Stomach (tissue), 19 donors: ENCODE measurements at places on chromosomes 1 and 21. TPM values are rescaled to one million over a fixed set of nuclear protein-coding genes. Genes with fewer than 3 reads are reported as not detected.
A peak's percentile ranks its signal among the peaks of the same experiment; 100 is the strongest.

DNA sequence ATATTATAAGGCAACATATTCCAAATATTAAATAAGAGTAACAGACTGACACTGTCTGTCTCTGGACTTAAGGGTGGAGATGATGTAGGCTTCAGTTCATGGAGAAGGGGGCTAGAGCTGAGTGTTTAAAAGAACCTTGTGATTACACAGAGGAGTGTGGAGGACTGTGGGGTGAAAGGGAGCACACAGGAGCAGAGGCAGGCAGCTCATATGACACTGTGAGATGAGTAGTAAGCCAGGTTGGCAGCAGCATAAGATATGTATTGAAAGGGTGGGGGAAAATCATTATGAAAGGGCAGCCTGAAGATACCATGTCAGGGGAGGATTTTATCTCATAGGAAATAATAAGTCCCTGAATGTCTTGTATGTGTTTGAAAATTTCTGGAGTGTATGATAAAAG lies 104.5 kb downstream of the AK5 start:
- no peak for DNase-seq

- DNase-seq = no peak
These were observed 54.2 kb downstream of the BTBD8 start for GRCh38 chr1:92134331-92134730.

Gene FALEC
- polyA plus RNA-seq = not detected

DNA sequence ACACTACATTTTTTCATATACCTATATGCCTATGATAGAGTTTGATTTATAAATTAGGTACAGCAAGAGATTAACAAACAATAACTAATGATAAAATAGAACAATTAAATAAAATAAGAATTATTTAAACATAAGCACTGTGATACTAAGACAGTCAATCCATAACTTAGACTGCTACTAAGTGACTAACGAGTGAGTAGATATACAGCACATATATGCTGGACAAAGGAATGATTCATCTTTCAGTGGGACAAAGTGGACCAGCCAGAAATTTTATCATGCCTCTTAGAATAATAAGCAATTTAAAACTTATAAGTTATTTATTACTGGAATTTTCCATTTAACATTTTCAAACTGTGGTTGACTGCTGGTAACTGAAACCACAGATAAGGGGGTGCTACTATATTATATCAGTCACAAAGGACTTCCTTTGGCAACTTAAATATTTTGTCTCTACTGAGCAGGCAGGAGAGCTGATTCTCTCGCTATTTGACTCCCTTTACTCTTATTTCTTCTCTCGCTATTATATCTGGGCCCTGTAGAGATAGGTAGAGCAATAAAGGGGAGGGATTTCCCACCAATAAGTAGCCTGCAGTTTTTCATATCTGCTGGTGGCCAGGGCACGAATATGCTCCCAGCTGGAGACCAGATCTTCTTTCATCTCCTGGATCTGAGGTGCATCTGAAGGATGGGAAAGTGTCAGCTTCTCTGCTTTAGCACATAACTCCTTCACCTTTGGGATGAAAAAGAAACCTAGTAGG lies 10.8 kb downstream of the SPTA1 start:
- no peak for DNase-seq

DNA sequence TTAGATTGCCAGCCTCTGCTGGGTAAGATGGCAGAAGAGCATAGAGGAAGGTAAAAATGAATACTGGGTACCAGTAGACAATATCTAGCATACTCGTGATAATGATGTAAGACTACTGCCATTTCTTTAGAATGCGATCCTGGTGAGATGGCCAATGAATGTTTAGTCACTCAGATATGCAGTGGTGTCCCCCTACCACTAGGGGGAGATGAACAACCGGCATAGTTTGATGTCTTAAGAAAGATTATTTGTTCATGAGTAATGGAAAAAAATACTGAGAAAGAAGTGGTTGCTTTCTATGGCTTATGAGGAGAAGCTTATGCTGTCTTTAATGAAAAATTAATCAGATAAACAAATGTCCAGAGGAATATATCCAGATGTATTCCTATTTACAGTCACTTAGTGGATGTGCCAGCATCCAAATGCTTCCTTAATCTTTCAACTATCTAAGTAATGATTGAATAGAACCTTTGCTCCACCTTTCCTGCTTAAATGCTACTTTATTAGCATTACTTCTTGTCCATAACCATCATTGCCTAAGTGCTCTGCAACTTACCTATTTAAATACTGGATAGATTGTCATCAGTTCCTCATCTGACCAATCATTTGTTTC lies 256.6 kb downstream of the ST6GALNAC3 start:
- DNase-seq = no peak

DNA sequence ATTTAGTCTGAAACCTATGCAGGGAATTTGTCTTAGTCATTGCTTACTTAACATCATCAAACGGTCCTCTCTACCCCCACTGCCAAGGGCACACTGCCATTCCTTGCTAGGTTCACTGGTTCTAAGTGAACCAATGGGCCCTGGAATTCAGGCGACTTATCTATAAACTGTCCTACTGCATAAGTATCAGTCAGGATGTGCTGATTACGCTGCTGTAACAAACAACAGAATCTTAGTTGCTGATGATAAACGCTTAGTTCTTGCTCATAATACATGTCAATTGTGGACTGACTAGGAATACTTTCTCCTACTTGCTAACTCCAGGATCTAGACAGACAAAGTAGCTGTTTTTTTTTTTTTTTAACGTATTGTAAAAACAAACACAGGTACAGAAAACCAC lies 136.1 kb downstream of the PRDM2 start:
- DNase-seq = no peak

Gene PTP4A2
- 153 TPM for polyA plus RNA-seq

- peak; percentile 32 for DNase-seq
These were observed 189.0 kb upstream of the NFIA start for GRCh38 chr1:60893136-60893930.

DNA sequence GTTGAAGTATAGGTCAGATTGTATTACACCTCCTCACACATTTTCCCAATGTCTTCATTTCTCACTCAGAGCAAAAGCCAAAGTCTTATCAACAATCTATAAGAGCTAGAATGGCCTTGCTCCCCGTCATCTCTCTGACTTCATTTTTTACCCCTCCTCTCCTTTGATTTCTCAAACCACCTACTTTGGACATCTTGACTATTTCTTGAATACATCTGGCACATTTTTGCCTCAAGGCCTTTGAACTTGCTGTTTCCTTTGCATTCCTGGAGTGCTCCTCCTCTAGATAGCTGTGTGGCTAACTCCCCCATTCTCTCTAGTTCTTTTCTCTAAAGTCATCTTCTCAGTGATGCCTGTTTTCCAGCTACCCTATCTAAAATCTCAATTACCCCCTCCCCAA lies 7.2 kb upstream of the XCL2 start:
- no peak for DNase-seq

DNA sequence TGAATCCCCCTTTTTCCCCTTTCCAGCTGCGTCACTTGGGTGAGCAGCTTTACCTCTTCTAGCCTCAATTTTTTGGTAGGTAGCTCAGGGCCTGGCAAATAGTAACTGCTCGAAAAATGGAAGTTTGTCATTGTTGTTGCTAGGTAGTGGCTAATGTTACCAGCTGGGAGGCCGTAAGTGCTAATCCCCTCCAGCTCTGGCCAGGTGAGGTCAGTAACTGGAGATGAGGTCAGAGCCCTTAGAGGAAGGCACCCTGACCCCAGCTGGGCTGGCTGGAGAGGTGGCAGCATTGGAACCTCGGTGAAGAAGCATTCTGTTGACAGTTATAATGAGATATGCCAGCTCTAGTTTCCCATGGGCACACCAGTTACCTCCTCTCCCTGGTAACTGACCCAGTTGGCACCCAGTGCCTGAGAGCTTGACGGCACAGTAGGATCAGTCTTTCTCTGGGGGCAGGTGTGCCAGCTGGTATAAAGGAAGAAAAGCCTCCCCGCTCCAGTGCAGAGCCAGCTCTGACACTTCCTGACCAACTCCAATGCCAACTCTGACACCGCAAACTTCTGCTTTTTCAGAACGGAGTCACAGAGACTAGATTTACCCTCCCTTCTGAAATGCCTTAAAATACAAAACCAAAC lies 35.0 kb upstream of the SLC2A1 start:
- DNase-seq = no peak

Gene ODF2L
- polyA plus RNA-seq = 7.2 TPM

Gene FCRL2
- 1.8 TPM for polyA plus RNA-seq

Gene IL19
- not detected for polyA plus RNA-seq

DNA sequence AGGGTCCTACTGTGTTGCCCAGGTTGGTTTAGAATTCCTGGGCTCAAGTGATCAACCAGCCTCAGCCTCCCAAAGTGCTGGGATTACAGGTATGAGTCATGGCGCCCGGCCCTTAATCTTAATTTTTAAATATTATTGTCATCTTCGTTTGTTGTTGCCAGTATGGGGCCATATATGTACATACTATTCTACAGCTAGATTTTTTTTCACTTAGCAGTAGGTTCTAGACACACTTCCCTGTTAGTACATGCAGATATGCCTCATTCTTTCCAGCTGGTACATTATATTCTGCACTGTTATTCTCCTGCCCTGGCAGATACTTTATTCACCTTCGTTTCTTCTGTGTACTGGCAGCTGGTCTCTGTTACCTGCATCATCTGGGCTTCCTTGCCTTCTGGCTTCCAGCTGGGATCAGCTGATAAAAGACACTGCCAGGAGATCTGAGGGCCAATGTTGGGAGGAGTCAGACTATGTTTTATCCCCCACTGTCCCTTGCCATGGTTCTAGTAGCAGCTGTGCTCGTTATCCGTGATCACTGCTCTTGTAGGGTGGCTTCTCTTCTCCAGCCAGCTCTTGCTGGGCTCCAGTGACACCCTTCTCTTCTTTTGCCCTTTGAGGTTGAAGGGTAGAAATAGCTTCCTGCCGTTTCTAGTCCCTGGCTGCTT lies 24.7 kb downstream of the ST3GAL3 start:
- peak; percentile 5 for DNase-seq

DNA sequence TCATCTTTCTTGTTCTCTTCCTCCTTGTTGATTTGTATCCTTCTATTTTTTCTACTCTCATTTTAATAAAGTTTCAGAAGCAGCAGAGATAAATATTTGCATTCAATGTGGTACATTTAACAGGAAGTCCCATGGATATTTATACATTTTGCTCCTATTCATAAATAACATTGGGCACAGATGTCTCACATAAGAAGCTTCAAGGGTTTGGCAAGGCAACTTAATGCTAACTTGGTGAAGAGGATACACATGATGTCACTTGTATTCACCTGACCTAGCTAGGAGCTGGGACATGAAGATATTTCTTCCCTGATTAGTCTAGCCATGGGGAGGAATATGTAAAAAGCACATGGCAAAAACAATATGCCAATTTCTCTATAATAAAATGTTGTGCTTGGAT lies 65.1 kb upstream of the DUSP10 start:
- no peak for DNase-seq

DNA sequence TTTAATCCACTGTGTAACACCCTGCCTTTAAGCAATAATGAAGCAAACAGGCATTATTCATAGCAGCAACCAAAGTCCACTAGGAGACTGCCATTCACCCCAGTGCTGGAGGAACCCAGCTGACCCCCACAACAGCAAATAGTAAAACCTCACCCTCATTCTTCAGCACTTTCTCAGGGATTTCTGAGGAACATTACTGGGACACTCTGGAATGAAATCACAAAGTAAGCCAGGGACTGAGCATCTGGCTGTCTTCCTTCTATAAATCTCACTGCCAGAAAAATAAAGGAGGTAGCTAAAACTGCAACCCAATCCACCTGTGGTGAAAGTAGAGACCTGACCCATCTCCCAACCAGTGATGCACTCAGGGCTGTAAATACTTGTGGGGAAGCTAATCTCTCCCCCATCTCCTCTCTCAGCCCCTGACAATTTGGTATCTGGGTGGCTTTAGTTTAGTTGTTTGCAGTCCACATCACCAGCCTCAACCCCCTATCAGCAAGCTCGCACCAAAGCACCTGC lies 47.1 kb downstream of the COL6A1 start:
- DNase-seq = no peak

GRCh38 chr1:114208714-114209113 lies 55.0 kb upstream of the SYT6 start:
- DNase-seq = no peak

Gene OR2T5
- not detected for polyA plus RNA-seq

DNA sequence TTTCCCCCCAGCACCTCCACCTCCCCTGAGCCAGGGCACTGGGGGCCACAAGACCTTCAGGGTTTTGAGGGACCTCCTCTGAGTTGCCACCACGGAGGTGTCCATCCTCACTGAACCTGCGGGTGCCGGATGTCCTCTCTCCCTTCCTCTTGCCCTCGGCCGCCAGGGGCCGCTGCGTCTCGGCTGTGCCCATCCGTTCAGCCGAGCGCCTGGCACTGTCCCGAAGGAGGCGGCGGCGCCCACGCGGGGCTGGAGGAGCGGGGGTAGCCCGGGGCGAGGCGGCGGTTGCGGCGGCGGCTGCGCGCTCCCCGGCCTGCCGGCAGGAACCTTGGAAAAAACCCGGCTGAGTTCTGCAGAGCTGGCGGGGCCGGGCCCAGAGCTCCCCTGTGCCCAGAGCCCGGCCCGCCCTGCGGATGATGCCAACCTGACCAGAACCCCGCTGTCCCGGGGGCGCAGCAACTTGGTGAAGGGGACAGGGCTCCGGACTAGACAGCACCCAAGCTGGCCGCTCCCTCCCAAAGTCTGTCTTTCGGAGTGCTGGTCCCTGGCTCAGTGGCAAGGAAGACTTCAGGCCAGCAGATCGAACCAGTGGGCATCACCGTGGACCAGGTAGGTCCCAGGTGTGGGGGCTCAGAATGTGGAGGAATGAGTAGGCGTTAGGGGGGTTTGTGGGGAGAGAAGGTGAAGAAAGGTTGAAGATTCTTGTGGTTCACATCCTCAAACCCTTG lies 3.7 kb upstream of the PPM1J start:
- DNase-seq = peak; percentile 83

Gene C4BPA
- polyA plus RNA-seq = not detected

DNA sequence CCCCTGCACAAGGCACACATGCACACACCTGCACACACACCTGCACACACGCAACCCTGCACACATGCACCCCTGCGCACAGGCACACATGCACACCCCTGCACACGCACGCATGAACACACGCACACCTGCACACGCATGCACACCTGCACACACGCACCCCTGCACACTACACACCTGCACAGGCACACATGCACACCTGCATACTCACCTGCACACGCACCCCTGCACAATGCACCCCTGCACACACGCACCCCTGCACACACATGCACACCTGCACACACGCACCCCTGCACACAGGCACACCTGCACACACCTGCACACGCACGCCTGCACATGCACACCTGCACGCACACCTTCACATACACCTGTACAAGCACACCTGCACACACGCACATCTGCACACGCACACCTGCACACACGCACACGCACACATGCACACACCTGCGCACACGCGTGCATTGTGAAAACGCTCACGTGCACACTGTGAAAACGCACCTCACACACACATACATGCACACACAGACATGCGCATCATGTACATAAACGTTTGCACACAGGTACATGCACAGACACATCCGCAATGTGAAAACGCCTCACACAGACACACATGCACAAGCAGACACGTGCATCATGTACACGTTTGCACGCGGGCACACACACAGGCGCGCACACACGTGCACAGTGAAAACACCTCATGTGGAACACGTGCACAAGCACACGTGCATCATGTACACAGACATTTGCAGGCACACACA lies 8.2 kb downstream of the DVL1 start:
- DNase-seq = no peak

Gene RUNX1
- 9.3 TPM for polyA plus RNA-seq

- no peak for DNase-seq
These were observed 28.7 kb downstream of the SYNJ1 start for GRCh38 chr21:32698971-32699693.

- no peak for DNase-seq
These were observed 138.3 kb upstream of the SNX7 start for GRCh38 chr1:98523256-98523655.

Gene GPR153
- 2.2 TPM for polyA plus RNA-seq

Gene LRRC39
- polyA plus RNA-seq = 0.98 TPM

Gene CLDN17
- 0.40 TPM for polyA plus RNA-seq

- DNase-seq = no peak
These were observed 36.5 kb downstream of the NGF start for GRCh38 chr1:115301438-115302020.
